ENCODE measurements at places on chromosomes 6 and 20.

GRCh38 chr6:89413006-89413400, 930 bp upstream of the RRAGD start:
- DNase-seq: no peak

DNA sequence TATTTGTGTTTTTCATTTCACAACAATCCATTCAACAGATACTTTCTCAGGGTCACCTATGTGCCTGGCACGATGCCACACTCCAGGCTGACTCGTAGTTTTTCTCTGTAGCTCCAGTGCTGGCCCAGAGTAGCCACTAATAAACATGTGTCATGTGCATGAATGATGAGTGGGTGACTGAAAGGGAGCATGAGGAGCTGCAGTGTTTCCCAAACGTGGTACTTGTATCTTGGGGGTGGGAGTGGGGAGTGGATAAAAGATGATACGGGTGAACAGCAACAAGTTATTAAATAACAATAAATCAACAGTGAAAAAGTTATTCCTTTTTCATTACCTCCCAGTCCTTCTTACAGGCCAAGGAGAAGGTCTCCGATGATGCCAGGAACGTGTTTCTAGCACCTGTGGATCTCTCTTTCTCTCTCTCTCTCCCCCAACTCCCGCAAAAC, 17.1 kb downstream of the SRXN1 start:
- no peak for DNase-seq

- peak; percentile 20 for DNase-seq
Measured at GRCh38 chr6:63307581-63308246, 12.1 kb downstream of the LGSN start.

DNA sequence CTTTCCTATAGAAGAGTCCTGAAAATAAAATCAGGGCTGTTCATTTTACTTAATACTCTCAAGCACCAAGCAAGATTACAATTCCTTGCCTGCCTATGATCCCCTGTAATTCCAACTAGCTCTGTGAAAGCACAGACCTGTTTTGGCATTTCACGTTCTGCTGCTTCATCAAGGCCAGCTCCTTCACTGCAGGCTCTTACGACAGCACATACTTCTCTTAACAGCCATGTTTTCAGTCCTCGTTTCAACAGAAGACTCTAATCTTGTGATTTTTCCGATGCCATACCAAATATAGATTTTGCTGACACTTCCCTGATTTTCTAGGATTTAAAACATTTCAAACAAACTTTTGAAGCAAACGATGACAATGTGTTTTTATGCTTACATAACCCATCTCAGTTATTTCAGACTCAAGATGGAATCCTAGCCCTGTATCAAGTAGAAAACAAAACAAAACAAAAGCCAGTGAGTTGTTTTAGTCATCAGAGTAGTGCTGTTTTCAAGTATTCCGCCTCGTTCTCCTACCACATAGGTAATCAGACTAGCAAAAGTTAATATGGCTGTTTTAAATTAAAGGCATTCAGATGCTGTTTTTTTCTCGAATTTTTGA, 616.5 kb upstream of the CITED2 start:
- no peak for DNase-seq

DNA sequence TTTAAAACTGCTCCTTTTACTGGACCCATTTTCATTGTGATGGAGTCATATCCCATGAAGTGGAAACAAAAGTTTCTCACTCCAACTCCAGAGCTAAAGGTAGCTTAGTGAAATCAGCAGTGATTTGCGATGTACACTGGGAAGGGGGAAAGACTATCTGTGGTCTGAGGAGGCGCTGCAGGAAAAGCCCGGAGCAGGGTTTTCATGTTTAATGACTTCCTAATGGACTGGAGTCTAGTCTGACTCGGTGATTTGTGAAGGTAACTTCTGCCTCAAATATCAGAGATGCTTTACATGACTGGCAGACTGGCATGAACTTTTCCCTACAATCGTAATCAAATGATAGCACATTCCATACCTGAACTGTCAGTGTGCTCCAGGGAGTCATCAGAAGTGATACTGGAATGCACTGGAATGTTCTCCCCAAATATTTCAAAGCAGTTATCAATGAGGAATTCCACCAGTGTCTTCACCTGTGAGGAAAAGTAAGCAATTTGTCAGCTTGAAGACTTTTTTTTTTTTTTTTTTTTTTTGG, 7.0 kb downstream of the TAGAP start:
- no peak for DNase-seq

- DNase-seq: no peak
Measured at GRCh38 chr20:58870293-58871014, 17.9 kb downstream of the GNAS start.

- peak; percentile 100 for DNase-seq
Measured at GRCh38 chr6:37244430-37245310, 12.9 kb upstream of the TBC1D22B start.

- no peak for DNase-seq
Measured at GRCh38 chr6:167285077-167285770, 5.9 kb upstream of the UNC93A start.

DNA sequence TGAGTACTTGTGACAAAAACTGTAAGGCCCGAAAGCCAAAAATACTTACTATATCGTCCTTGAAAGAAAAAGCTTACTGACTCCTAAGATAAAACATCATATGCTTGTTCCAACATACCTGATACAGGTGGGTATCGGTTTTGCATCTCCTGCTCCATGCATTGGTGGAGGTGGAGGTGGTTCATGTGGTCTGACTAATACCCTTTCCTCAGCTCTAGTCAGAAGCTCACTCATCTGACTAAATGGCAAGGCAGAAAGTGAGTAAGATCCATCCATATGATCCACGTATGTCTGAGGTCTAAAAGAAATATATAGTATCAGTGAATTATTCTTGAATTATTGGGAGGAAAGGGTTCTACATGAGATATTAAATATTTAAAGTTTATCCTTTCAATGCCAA, 76.2 kb downstream of the WASF1 start:
- no peak for DNase-seq

DNA sequence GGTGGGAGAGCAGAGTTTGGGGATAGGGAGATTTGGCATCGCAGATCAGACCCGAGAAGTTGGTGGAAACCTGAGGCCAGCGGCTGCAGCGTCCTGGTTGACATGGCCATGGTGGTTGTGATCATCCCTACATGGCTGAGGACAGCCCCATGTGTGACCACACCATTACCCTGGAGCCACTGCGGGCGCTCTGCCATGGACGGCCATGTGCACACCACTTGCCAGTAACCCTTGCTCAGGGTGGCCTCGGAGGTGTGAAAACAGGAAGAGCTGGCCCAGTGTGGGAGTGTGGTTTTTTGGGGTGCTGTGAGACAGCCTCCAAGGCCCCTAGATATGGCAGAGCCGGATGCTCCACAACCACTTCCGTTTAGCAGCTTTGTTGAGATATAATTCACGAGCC, 64.4 kb downstream of the TMEM242 start:
- DNase-seq: no peak

DNA sequence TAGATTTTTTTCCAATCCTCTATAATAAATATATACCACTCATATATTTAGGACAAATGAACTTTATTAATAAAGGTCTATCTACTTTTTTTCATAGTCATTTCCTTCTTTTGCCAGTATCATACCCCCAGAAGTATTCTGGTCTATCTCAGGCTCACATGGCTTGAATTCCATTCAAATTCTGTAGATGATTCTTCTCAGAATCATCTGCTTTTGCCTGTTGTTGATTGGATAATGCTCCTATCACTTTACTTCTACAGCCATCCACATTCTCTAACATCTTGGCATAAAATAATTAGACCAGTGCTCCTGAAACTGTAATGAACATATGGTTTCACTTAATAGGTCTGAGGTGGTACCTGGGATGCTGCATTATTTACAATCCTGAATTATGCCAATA, 121.2 kb downstream of the GFRAL start:
- DNase-seq: no peak

- no peak for DNase-seq
Measured at GRCh38 chr6:3385660-3386151, 71.1 kb downstream of the SLC22A23 start.

- DNase-seq: no peak
Measured at GRCh38 chr6:63689421-63689820, 53.8 kb downstream of the PHF3 start.

DNA sequence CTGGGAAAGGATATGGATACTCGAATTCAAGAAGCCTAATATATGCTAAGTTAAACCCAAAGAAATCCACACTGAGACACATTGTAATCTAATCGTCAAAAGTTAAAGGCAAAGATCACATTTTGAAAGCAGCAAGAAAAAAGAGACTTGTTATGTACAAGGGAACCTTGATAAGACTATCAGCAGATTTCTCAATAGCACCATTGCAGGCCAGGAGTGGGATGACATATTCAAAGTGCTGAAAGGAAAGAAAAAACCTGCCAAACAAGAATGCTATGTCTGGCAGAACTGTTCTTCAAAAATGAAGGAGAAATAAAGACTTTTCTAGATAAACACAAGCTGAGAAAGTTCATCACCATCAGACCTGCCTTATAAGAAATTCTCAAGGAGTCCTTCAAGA, 75.2 kb downstream of the COL21A1 start:
- no peak for DNase-seq

DNA sequence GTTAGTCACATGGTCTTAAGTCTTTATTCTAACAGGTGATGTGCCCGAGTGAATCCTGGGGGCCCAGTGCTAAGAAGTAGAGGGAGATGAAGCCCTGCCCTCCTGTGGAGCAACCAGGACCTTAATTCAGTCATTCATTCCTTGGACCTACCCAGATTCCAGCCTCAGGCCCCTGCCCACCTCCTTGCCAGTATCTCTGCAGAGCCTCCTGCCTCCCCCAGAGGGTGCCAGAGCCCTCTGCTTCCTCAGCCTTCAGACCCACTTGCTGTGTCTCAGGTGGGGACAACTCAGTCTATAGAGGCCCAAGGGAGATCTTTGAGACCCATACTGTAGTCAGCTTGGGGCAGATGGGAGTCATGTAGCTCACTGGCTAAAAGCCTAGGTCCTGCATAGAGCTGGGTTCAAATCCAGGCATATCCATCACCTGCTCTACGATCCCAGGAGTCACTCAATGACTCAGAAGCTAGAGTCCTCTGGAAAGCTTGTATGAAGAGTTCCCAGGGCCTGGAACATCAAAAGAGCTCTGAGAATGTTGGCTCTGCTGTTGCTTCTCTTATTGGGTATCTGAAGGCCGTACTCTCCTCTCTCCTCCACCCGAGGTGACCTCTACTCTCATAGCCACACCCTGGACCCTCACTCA, 3.9 kb upstream of the SIGLEC1 start:
- no peak for DNase-seq

- DNase-seq: no peak
Measured at GRCh38 chr6:1392813-1393640, 3.7 kb downstream of the FOXF2 start.

DNA sequence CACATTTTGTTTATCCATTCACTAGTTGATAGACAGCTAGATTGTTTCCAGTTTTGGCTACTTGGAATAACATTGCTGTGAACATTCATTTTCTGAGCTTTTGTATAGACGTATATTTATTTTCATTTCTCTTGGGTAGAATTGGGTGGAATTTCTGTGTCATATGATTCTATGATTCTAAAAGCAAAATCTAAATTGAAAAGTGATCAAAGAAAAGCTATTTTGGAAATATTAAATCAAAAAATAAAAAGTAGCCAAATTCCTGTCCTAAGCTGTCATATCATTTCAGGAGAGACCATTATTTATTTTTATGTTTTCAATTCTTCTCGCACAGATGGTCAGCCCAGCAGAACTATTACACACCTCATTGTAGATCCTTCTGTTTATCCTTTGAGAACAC, 229.2 kb downstream of the COL12A1 start:
- no peak for DNase-seq

GRCh38 chr20:50695135-50695872, 4.0 kb upstream of the RIPOR3 start:
- no peak for DNase-seq

DNA sequence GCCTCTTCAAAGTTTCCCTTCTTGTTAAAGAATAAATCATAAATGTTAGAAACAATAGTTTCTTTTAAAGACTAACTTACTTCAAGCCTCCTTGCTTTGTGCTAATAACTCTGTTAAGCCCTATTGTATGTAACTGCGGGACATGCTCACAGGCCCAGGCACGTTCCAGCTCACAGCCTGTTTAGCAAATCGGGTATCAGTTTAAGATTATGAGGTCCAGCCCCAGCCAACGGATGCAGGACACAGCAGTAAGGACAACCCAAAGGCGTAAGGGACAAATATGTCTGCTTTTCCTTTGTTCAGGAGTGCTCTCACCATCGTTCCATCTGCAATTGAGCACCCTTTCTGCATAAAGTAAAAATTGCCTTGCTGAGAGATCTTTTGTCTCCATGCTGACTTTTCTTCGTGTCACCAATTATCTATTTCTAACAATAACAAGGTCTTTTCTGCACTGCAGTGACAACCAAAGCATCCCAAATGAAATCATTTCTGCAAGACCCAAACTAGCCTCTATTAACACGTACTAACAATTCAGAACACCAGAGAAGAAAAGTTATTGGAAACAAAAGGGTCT, 1.4 kb downstream of the C6orf52 start:
- DNase-seq: no peak

- peak; percentile 17 for DNase-seq
Measured at GRCh38 chr20:9241721-9242427, 173.0 kb downstream of the PLCB4 start.

- DNase-seq: no peak
Measured at GRCh38 chr6:107360476-107360875, 98.9 kb downstream of the PDSS2 start.

DNA sequence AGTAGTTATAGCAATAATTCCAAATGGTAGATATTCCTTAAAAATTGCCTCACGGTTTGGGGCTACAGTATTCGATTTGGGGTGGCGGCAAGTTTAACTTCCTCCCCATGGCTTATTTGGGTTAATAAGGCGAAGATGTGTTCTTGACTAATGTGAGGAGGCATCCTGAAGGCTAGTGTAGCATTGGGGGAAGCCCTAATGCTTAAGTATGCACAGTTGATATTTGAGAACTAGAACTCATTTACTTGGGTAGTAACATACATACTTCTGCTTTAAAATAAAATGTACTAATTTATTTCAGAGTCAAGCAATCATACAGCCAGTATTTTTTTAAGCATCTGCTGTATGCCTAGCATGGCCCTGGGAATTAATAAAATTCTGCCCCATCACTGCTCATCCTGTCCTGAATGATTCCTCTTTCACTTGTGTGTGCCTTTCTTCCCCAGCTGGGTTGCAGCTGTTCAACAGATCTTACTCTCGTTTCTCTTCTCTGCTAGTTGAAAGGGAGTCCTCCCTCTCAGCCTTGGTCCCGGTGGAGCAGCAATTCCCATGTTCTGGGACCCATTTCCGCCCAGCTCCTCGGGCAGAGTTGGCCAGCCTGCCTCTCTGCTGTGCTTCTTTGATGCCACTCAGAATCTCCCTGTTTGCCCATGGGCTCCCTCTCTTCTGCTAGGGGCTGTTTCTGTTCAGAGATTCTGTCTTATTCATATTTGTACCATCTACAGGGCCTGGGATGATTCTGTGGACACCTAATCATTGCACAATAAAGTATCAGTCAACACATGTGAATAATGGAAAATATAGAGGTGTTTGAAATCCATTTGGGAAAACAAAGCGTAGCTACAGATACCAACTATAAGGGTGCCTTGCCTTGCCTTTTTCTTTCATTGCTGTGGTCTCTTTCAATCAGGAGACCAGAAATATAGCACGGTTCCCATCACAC, 104.8 kb downstream of the ARID1B start:
- DNase-seq: no peak

- no peak for DNase-seq
Measured at GRCh38 chr6:68876792-68877493, 241.9 kb downstream of the ADGRB3 start.

- no peak for DNase-seq
Measured at GRCh38 chr6:33933101-33933500, 129.3 kb upstream of the MLN start.

- no peak for DNase-seq
Measured at GRCh38 chr6:114334237-114334636, 8.6 kb downstream of the HS3ST5 start.

- no peak for DNase-seq
Measured at GRCh38 chr20:13344671-13345070, 123.6 kb downstream of the ISM1 start.

Data from AG09309 (cell line).